ENCODE measurements at places on chromosomes 2 and 18.
A peak's percentile ranks its signal among the peaks of the same experiment; 100 is the strongest.

DNA sequence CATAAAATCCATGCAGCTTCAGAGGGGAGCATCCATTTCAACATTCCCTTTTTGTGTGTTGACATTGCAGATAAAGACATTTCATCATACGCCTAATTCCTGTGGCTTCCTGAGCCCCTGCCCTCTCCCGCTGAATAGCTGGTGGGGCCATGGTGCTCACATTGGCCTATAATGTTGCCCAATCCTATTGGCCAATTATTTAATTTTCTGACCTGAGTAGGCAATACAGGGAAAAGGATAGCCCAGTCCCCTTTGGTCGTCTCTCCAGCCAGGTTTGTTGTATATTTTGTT, 163.8 kb upstream of the MYCN start:
- no peak for DNase-seq

- DNase-seq = peak; percentile 75
These were observed 49.1 kb upstream of the CTAGE1 start for GRCh38 chr18:22466608-22467395.

DNA sequence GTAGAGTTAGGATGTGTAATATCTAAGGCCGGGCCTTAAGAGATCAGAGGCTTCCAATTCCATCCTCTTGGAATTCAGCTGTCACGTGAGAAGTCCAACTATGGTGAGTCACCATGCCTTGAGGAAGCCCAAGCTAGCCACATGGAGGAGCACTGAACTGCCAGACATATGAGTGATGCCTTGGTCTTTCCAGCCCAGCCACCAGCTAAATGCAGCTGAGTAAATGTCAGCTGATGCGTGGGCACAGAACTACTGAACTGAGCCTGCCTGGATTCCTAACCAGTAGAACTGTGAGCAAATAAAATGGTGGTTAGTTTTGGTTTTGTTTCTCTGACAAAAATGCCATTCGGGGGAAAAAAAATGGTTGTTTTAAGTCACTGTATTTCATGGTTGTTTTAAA, 153.7 kb upstream of the SERTAD2 start:
- DNase-seq = peak; percentile 97

DNA sequence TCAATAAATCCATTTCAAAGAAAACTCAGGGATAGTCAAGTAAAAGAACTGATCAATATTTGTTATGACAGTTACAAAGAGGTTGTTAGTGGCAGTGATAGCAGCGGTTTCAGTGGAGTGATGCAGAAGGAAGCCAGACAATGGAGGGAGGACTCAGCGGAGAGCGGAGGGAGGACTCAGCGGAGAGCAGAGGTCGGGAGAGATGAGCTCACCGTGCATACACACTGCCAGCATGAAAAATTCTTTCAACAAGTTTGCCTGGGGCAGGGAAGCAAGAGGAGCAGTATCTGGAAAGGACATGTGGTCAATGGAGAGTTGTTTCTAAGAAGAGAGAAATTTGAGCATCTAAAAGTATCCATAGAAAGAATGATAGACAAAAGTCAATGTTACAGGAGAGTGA, 60.9 kb upstream of the BCL11A start:
- DNase-seq = no peak

GRCh38 chr2:219059725-219060682, 717 bp downstream of the IHH start:
- no peak for DNase-seq

DNA sequence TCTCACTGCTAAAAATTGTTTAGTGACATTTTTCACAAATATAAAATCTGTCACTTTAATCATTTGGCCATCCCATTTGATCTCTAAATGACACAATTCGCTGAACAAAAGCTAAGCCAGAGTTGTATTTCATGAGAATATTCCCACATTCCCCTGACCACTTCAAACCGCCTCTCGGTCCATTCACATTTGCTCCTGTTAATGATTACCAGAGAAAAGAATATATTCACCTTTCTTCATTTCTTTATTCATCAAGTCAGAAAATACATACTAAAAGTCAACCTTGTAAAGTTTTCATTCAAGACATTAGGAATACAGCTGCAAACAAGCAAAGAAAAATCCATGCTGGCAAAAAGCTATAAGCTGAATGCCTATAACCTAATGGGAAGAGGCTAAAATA, 225.5 kb downstream of the DOK6 start:
- no peak for DNase-seq

DNA sequence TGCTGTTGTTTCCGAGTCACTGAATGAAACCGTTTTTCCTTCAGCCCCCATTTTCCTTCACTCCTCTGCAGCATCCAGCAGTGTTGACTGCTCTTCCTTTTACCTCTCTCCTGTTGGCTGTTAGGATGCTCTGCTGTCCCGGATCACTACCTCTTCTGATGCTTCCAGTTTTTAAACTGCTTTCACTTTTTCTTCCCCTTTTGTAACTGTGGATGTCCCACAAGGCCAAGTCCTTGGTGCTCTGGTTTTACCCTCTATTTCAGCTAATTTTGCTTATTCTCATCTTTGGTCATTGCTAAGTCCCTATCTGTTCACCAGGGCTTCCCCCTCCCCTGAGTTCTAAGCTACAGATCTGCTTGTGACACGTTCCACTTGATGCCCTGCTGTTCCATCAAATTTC, 39.4 kb upstream of the MAP4K3 start:
- no peak for DNase-seq

- no peak for DNase-seq
These were observed 40.3 kb downstream of the AAK1 start for GRCh38 chr2:69603146-69603743.

- no peak for DNase-seq
These were observed 1.3 kb downstream of the GAL3ST2 start for GRCh38 chr2:241777686-241778627.

- DNase-seq = no peak
These were observed 17.6 kb downstream of the PRKCE start for GRCh38 chr2:45669032-45669486.

DNA sequence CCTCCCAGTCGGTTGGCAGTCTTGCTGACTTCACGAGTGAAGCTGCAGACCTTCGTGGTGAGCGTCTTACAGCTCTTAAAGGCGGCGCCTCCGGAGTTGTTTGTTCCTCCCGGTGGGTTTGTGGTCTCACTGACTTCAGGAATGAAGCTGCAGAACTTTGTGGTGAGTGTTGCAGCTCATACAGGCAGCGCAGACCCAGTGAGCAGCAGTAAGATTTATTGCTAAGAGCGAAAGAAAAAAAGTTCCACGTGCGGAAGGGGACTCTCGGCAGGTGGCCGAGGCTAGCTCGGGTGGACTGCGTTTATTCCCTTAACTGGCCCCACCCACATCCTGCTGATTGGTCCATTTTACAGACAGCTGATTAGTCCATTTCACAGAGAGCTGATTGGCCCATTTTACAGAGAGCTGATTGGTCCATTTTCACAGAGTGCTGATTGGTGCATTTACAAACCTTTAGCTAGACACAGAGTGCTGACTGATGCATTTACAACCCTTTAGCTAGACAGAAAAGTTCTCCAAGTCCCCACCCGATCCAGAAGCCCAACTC, 240.3 kb downstream of the LRATD1 start:
- DNase-seq = no peak

GRCh38 chr2:153588408-153588807, 109.8 kb upstream of the RPRM start:
- no peak for DNase-seq

DNA sequence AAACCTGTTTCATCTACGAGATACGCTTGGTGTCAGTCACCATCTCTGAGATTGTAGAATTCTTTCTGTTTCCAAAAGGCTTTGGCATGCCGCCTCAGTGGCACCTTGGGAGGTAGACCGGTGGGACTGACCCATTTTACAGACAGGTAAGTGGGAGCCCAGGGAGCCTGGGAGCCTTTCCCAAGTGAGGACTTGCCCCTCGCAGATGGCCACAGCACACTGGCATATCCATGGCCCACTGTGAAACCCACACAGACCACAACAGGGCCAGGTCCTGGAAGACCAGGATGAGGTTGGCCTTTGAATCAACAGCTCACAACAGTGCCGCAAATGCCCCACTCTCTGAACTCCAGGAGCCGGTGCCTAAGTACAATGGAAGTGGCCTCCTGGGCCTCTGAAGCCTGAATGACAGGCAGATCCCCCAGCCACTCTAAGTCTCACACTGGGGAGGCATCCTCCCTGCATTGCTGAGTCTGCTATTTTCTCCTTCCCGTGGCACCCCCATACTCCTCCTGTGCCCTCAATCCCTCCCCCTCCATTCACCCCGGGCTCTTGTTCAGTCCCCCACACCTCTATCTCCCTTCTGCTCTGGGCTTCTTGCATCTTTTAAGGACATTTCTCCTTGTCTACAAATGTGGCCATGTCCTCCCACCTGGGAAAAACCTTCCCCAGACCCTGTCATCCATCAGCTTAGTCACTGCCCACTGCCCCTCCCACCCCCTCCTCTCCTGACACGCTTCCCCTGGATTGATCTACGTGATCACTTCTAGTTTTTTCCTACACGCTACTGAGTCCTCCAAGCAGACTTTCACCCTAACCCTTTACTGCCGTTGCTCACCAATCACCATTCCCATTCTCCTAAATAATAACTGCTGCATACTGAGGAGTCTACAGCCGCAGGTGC, 26.2 kb downstream of the CENPA start:
- no peak for DNase-seq

DNA sequence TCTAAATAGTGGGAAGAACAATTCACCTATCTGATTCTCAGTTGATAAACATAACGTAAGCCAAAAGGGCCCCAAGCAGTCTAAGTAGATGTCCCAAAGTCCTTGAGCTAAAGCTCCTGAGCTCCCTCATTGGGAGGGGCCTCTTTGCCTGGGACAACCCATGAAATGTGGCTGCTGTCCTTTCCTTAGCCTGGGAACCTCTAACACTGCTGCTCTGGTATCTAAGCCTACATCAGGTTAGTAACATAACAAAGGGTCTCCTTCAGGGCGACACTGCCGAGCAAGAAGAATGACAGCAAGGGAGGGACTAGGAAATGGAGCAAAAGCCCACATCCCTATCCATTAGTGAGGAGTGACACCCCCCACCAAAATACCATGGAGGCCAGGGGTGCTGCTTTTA, 98.3 kb downstream of the MAPRE2 start:
- DNase-seq = no peak

- no peak for DNase-seq
These were observed 294.5 kb upstream of the FBXO11 start for GRCh38 chr2:48200620-48201293.

DNA sequence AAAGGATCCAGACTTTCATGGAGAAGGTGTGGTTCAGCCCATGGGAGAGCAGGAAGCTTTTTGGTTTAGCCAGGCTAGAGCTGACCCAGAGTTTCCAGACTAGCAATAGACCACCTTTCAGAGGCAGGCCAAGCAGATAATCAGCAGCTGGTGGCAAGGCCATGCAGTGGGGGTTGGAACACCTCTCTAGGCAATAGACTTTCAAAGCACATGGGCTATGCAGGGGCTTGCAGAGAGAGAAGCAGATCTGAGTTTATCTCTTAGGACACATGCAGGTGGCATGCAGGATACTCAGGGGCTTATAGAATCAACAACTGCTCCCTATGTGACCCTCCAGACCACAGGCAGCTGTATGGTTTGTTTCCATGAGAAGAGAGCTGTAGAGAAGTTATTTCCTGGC, 9.4 kb downstream of the XIRP2 start:
- no peak for DNase-seq

DNA sequence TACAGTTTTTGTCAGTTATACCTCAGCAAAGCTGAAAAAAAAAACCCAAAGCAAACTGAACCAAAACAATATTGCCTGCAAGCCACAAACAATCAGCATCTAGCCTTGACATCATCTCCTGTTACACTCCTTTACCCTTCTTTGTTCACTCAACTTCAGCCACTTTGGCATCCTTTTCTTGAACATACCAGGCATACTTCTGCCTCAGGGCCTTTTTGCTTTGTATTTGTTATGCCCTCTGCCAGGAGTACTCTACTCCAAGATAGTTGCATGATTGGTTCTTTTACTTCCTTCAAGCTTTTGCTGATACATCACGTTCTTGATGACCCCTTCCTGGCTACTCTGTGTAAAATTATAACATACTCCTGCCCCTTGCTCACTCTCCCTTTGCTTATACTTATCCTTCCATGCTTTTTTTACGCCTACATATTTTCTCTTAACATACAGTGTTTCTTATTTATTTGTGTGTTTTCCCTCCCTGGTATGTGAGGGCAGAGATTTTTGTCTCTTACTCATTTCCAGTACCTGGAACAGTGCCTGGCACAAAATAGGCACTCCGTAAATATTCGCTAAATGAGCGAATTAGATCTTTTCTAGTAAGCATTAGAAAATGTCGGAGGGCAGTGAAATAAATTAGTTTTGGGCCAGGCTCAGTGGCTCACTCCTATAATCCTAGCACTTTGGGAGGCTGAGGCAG, 12.7 kb downstream of the ABI2 start:
- DNase-seq = peak; percentile 25

- DNase-seq = no peak
These were observed 486.3 kb downstream of the NR4A2 start for GRCh38 chr2:155846259-155846658.

DNA sequence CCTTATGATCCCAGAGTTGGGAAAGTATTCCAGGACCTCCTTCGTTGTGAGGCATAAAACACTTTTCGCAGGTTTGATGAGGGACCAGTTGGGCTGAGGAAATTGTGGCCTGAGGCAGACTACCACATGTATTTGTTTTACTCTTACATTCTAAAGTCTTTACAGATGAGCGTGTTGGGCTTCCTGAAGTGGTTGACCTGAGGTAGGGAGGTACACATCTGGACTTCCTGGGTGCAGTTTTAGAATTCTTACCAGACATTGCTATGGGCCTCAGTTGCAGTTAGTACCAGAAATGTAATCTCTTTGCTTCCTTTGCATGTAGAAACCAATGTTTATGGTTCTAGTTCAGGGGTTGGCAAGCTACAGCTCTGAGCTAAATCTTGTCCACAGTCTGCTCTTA, 48.7 kb downstream of the COA5 start:
- DNase-seq = no peak

DNA sequence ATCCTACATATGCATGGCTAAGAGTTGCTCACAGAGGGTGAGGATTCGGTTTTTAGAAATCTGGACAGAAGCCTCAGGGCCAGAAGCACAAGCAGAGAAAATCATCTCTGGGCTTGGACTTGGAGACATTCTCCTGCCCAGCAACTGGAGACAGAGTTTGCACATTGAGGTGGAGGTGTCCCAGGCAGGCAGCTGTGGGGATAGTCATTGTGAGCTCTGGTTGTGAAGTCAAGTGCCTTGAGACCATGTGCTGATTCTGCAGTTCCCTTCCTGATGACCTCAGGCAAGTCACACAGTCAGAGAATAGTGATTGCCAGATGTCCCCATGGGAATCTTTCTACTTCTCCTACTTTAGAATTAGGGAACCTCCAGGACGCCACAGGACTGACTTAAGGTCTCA, 108.4 kb upstream of the LDAH start:
- DNase-seq = no peak

Data from BJ (cell line).